SHP77 treated with DMSO at 0.1 percent for 48 hours (cell line): ENCODE measurements at places on chromosomes 16 and 17.
A peak's percentile ranks its signal among the peaks of the same experiment; 100 is the strongest.

DNA sequence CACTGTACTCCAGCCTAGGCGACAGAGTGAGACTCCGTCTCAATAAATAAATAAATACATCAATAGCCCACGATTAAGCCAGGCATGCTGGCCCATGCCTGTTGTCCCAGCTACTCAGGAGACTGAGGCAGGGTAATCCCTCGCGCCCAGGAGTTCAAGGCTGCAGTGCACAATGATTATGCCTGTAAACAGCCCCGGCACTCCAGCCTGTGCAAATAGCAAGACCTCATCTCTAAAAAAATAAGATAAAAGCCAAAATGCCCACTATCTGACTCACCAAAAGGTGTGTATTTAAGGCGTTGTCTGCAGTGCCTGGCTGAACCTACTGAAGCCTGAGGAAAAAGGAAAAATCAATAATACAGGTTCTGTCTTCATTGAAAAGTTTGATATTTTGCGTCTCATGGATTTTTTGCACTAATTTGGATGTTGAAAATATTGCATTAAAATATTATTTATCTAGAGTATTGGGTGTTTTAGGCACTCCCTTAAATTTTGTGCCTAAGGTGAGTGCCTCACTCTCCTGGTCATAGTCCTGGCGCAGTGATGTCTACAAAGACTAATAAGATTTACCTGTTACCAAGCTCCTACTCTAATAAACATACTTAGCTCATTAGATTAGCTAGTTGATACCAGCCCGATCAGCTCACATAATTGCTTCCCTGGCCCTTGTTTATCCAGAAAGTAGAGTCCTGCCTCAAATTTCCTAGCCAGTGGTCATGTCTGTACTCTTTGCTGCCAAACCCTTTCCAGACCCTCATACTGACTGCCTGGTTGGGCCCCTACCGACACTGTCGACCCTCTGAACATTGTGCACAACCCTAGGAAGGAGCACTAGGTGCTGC, 24.7 kb upstream of the TOB1 start:
- no peak for DNase-seq

- peak; percentile 98 for DNase-seq
These were observed 12.3 kb downstream of the RAI1 start for GRCh38 chr17:17693253-17694168.

- DNase-seq, result no peak
These were observed 2.6 kb upstream of the LGALS9 start for GRCh38 chr17:27628376-27628775.

DNA sequence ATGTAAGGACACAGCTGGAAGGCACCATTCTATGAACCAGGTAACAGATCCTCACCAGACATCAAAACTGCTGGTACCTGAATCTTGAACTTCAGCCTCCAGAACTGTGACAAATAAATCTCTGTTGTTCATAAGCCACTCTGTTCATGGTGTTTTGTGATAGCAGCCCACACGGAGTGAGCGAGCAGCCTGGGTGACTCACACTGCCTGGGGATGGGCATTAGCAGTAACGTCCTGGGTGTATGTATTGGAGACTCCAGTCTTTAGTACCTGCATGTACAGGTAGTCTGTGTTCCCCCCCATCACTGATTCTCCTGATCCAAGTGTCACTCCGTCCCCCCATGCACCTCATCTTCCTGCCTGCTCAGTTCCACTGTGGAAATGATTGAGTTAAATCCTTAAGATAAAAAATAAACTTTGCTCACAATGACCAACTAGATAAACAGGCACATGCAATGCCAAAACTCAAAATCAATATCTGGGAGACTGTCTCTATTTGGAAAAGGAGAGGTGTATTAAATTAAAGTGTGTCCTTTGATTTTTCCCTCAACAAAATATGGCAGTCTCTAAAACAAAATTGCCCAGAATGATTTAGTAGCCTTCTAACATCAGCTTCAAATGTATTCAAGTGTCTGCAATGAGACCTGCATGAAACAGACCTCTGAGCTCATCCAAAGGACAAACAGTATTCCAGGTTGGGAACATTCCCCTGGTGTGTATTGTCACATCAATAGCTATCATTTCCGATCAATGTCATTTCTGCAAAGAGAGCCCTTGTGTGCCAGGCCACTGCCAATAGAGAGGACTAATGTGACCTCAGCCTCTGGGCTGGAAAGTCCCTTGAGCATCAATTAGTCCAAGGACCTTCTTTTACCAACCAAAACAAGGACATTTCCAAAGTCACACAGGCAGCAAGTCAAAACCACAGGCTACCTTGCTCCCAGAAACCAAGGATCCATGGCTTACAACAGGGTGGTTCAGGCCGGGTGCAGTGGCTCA, 12.2 kb upstream of the VAT1L start:
- DNase-seq, result no peak

- no peak for DNase-seq
These were observed 2.0 kb upstream of the PMFBP1 start for GRCh38 chr16:72173997-72174396.

GRCh38 chr17:4551141-4551540, 4.0 kb downstream of the MYBBP1A start:
- no peak for DNase-seq

- DNase-seq, result no peak
These were observed 169.6 kb downstream of the XYLT1 start for GRCh38 chr16:17301184-17301583.

- DNase-seq, result no peak
These were observed 3.1 kb downstream of the RAB11FIP4 start for GRCh38 chr17:31394544-31394943.

DNA sequence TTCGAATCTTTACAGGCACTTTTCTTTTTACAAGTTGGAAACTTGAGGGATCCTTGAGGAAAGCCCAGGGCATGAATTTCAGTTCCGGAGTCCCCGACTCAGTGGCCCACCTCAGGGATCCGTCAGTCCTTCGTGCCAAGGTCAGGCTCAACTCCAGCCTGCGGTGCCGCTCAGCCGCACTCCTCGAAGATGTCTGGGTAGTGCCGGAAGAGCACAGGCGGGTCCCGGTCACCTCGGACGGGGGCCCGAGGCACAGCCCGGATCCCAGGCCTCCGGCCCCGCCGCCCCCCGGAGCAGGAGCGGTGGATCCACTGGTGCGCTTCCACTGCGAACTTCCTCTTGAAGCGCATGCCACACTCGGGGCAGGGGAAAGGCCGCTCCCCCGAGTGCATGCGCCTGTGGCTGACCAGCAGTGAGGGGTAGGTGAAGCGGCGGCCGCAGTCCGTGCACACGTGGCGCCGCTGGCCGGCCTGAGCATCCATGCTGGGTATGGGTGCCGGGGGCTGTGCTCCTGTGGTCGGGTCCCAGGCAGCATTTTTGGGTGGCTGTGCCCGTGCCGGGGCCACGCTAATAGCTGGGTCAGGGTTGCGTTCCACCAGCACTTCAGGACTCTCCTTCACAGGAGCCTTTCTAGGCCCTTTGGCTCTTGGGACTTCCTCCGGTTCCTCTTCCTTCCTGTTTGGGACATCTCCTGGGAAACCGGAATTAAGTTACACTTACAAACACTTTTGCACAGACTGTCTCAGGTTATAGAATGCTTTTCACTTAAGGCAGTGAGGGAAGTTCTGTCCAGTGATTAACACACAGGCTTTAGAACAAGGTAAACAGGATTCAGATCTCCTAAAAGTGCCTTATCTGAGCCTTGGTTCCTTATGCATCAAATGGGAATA, 1.5 kb downstream of the ZNF688 start:
- DNase-seq, result no peak

DNA sequence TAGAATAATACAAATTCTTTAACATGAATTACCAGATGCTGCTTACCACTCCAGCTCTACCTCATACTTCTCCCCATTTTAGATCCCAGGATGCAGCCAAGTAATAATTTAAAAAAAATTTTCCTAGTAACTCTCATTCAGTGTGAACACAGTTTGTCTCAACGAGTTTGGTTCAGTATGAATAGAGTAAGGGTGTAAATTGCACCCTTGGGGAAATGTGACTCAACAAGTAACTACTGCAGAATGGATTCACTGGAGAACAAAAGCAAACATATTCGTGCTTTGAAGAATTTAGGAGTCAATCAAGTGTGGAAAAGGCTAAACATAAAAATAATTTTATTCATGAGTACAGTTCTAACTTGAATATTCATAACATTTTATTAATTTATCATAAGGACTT, 23.0 kb downstream of the KCNJ16 start:
- no peak for DNase-seq
